ENCODE measurements at places on chromosomes 7 and 10.

GRCh38 chr10:13340068-13340467, 8.0 kb downstream of the SEPHS1 start:
- DNase-seq, result no peak

- DNase-seq, result no peak
Observed at GRCh38 chr7:36871863-36872262, 147.6 kb upstream of the AOAH start.

DNA sequence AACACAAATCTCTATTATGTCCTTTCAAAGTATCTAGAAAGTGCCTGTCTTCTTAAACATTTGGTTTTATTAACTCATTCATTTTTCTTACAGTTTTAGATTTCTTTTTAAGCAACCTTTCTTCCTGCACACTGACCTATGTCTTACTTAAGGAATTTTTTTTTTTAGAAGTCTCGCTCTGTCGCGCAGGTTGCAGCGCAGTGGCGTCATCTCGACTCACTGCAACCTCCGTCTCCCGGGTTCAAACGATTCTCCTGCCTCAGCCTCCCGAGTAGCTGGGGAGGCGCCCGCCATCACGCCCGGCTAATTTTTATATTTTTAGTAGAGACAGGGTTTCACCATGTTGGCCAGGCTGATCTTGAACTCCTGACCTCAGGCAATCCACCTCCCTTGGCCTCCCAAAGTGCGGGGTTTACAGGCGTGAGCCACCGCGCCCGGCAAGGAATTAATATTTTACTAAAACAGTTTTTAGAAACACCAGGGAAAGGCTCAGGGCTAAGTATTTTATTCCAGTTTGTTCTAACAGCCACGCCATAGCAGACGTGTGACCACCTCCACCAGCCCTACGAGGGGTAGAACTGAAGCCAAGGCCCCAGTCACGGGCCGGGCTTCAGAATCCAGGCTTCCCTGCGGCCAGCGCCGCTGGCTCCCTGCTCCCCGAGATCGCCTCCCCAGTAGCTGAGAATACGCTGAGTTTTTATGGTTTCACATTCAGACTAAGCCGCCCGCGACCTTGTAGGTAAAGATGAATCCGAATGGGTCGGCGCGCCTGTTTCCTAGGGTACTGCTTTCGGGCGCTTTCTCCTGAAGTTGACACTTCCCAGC, 941 bp upstream of the LUC7L2 start:
- no peak for DNase-seq

- no peak for DNase-seq
Observed at GRCh38 chr10:77666821-77667220, 29.2 kb upstream of the KCNMA1 start.

DNA sequence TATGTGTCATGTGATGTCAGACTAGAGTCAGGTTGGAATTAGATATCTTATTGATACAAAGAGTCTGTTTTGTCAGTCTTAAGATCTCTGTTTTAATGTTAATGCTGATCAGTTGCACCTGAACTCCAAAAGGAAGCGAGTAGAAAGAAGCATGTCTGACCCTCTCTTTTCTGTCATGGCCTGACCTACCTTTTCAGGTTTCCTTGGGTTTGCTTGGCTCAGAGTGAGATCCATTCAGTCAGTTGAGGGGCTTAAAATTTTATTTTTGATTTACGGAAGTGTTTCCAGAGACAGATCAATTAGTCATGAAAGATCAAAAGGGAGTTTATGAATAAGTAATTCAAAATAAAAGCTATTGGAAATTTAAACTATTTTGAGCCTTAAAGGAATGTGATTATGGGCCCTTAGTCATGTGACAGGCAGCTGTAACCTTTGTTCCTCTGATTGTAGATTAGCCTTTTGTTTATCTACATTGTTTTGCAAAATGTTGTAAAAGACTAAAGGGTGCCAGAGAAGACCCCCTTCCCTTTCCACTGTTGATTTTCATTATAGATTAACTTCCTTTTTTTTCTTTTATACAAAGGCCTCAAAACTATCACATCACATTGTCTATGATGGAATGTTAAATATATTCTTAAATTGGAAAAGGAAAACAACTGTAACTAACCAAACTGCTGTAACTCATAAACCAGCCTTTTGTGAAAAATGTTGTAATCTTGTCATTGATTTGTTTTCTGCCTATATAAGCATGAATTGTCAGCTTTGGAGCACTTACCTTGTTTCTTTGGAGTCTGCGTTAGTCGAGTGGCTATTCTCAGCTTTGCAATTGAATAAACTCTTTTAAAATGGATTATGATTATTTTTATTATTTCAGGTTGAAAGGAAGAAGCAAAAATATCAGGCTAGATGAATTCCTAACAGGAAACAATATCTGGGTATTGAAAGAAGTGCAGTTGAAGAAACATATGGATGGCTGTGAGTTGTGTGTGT, 195.5 kb upstream of the MBL2 start:
- DNase-seq, result no peak

GRCh38 chr7:116311816-116312471, 101.6 kb downstream of the TES start:
- DNase-seq, result no peak

DNA sequence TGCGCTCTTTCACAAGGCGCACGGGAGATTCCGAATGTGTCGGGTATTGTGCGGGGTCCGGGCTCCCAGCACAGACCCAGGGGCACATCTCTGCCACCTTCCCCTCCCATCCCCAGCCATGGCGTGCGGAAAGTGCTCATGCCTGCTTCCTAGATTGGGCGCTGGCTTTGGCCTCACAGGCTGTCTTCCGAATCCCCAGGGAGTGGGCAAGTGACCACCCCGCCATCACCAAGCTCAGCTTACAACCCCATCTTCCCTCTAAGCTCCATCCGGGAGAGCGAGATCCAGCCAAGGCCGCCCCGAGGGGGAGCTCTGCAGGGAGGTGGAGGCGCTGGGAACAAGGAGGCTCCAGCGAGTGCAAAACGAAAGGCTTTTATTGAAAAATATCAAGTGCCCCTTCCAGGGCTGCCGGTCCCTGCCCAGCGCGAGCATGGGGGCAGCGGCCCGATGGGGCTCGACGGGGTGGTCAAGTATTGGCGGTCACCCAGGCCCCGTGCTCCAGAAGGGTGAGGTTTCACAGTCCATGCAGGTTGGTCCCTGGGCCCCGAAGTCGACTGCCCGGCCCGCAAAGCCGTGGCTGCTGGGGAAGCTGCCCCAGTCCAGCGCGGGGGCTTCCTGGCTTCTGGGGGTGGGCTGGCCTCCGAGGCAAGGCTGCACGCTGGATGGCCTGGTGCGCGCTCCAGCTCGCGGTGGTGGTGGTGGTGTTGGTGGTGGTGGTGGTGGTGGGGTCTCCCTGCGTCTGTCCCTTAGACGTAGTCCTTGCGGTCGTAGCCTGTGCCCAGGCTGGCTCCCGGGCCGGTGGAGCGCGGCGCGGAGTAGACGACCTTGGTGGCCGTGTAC, 1.2 kb downstream of the CLDN3 start:
- no peak for DNase-seq

DNA sequence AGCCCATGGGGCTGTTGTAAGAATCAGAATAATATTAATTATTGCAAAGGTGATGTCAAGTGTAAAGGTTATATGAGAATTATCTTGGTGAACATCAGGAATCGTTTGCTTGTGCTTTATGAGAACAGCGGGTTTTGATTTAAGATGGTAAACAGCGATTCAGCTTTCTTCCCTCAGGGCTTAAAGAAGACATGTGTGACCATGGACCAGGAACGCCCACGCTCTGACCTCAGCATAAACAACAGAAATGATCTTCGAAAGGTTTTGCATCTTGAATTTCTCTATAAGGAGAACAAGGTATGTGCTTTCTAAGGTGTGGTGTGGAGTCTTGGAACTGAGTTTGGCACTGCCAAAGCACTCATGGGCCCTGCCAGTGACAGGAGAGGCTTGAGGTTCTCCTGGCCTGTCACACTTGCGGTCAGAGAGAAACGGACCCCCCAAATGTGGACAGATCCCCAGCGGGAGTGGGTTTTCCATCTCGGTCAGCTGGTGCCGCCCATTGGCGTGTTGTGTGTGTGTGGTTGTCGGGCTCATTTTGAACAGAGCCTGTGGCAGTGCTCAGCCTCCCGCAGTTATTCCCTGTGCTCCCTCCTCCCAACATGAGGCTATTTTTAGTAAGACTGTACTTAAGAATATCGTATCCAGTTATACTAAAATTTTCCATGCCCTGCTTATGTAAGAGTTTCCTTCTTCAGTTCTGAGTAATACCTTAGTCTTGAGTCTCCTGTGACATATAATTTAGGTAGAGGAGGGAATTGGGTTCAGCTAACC, 7.2 kb downstream of the MINDY4 start:
- DNase-seq, result no peak

GRCh38 chr7:305410-306151, 15.6 kb downstream of the FOXL3 start:
- DNase-seq, result no peak

DNA sequence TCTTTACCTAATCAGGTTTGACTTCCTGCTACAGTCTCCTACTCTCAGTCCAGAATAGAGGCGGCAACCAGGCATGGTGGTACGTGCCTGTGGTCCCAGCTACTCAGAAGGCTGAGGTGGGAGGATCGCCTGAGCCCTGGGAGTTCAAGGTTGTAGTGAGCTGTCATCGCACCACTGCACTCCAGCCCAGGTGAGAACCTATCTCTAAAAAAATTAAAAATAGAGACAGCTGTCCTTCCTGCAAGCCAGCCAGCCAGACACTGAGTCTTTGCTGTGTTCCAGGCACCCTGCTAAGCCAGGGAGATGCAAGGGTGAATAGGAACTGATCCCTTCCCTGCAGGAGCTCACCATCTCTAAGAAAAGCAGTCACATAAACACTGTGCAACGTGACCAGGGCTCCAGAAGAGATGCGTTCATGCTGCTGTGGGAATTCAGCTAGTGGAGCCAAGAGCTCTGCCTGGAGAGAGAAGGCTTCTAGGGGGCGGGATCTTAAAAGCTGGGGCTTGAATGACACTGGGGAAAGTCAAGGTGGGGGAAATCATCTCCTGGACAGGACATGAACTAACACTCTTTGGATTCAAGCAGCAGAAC, 22.1 kb upstream of the SLIT1 start:
- no peak for DNase-seq

DNA sequence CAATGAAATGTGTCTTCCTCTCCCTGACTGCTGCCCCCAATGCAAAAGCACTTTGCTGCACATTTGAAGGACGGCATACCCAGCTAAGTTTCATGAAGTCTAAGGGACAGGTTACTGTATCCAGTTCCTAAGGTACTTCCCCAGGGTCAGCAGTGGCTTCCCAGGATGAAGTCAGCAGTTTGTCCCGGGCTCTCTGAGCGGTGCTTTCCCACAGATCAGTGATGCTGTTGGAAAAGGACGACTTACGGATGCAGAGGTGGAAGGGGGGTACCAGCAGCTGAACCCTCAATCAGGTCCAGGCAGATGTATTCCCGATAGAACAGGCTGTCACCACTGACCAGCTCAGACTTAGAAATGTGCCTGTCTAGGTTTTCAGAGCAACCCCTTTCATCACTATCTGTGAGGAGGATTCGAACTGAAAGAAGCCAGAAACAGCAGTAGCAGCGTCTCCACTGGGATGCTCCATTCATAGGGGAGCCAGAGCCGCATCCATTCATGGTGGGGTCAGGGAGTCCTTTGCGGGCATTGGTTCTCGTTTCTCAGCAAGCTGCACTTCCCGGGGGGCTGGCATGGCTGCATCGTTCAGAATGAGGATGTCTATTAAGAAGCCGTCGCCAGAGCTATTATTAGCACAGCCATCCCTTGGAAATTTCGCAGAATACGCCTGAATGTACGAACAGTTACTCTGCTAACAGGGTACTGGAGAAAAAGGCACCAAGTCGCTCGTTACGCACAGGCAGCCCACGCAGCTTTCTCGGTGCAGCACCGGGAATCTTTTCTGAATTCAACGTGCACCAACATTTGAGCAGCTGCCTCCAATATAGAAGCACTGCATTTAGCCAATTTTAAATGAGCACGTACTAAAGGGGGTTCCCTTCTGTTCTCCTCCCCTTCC, 303.7 kb downstream of the PRPF18 start:
- DNase-seq, result no peak

DNA sequence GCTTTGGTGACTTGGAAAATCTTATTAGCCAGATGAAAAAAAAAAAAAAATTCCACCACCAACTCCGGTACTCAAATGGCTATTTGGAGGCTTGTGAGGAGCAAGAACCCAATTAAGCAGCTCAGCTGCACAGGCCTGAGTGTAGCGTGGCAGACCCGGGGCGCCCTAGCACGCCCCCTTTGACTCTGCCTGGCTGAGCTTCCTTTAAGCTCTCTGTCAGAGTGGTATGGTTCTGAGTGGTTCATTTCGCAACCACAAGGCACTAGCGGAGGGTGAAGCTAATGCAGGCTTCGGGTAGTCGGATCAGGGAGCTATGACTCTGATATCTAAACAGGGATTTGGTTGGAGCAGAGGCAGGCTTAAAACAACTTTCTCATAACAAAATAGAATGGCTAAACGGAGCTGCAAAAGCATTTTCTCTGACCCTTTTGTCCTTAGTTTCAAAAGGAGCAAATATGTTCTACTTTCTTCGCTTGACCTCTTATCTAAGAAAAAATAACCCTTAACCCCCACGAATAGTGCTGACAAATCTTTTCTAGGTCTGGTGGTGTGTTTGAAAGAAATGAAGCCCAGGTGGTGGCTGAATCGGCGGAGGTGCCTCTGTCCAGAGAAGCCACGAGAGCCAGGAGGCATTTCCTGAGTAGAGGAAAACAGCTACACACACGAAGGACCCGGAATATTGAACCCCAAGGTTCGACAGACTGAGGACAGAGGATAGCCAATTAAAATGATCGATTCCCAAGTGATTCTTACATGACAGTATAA, 285.4 kb upstream of the GLI3 start:
- no peak for DNase-seq

DNA sequence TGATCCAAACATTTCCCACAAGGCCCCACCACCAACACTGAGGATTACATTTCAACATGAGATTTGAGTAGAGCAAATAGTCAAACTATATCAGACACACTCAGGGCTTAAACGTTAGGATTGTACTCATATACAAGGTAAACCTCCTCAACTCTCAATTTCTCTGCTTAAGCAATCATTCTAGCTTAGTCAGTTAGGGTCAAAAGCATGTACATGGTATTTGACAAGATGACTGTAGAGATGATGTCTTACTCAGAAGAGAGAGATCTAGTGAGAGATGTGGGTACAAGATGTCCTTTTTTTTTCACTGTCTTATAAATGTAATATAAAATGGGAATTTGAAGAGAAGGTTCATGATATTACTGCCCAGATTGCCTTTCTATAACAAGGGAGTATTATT, 270.1 kb downstream of the PRKG1 start:
- DNase-seq, result no peak

- DNase-seq, result peak; percentile 48
Observed at GRCh38 chr7:134632937-134633540, 13.6 kb upstream of the BPGM start.

GRCh38 chr10:12319076-12319475, 30.3 kb upstream of the CAMK1D start:
- DNase-seq, result no peak
